Nephron progenitor cell (in vitro differentiated cells): ENCODE measurements at places on chromosomes 1 and 21.

- DNase-seq, result no peak
- H3K27ac ChIP-seq, result no peak overlapping the region
- H3K4me3 ChIP-seq, result no peak overlapping the region
- H3K27me3 ChIP-seq, result peaks cover 4% of the 10 kb centered on the region
Observed at GRCh38 chr1:185420588-185421081, 103.6 kb upstream of the IVNS1ABP start.

DNA sequence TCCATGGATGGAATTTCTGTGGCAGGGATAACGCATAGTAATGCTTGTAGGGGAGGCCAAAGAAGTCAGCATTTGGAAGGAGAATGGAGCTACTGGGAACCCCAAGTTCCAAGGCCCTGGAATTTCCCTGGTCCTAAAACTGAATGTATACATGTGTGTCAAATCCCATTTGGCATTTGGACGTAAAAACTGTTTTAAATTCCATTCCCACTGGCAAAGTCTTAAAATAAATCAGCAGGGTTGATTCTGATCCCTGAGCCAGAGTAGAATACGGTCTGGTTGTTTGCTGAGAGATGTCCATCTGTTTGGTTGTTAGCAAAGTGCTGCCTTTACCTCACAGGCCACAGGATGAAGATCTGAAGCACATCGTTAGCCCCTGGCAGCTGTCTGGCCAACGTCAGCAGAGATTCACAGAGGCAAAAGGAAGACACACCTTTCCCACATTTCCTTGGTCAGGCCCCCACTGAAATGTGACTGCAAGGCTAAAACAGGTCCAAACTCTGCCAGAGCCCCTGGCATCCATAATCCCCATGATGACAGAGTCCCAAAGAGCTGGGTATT lies 62.2 kb downstream of the GORAB start:
- H3K27me3 ChIP-seq, result peaks cover 10% of the 10 kb centered on the region
- DNase-seq, result no peak
- peaks cover 52% of the 10 kb centered on the region for H3K4me1 ChIP-seq
- no peak overlapping the region for H3K4me3 ChIP-seq
- H3K27ac ChIP-seq, result no peak overlapping the region

DNA sequence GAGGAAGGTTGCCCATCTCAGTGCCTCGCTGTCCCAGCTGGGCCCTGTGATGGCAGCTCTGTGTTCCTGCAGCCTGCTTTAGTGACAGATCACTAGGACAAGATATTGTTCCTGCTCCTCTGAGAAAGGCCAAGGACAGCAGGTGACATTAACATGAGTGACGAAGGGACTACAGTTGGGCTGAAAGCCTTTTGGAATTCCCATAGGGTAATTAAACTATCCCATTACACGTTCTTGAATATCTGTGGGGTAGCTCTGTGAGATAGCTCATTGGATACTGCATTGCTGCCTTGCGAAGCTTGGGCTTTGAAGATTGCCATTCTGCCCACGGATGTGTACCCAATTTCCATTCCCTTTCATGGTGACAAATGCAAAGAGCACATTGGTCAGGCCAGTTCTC lies 78.2 kb upstream of the COA6 start:
- no peak overlapping the region for H3K4me3 ChIP-seq
- peaks cover 26% of the 10 kb centered on the region for H3K4me1 ChIP-seq
- H3K36me3 ChIP-seq, result no peaks in the 10 kb centered on the region

DNA sequence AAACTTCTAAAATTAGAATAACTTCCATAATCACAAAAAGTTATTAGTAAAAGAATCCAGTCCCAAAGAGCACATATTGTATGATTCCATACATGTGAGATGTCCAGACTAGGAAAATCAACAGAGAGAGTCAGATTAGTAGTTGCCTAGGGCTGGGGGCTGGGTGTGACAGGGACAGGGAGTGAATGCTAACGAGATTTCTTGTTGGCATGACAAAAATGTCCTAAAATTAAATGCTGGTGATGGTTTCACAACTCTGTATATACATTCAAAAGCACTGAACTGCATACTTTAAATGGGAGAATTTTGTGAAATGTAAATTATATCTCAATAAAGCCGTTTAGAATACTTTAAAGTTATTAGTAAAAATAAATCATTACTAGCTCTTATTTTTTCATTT lies 92.2 kb downstream of the SLC44A5 start:
- no peaks in the 10 kb centered on the region for H3K27me3 ChIP-seq
- no peak overlapping the region for H3K27ac ChIP-seq

DNA sequence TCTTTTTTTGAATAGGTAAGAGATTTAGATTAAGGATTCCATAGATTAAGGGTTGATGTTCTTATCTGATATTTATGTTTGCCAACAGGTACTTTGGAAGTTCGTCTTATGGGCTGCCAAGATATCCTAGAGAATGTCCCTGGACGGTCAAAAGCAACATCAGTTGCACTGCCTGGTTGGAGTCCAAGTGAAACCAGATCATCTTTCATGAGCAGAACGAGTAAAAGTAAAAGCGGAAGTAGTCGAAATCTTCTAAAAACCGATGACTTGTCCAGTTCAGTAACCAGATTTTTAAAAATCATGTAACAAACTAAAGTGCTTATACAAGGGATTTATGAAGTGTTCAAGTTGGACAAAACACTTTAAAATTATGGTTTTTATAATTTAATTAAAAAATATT lies 100.5 kb downstream of the PKN2 start:
- no peaks in the 10 kb centered on the region for H3K27me3 ChIP-seq
- H3K36me3 ChIP-seq, result peaks cover 53% of the 10 kb centered on the region
- H3K4me1 ChIP-seq, result no peaks in the 10 kb centered on the region
- DNase-seq, result no peak
- H3K27ac ChIP-seq, result no peak overlapping the region

GRCh38 chr1:213194383-213194782 lies 143.3 kb downstream of the RPS6KC1 start:
- H3K36me3 ChIP-seq, result peaks cover 88% of the 10 kb centered on the region
- no peak for DNase-seq
- H3K27ac ChIP-seq, result no peak overlapping the region
- H3K4me1 ChIP-seq, result peaks cover 4% of the 10 kb centered on the region
- no peak overlapping the region for H3K4me3 ChIP-seq
